ENCODE measurements at places on chromosomes 16 and 17.

- DNase-seq, result no peak
Measured at GRCh38 chr17:6924208-6924607, 71.6 kb upstream of the ALOX12 start.

GRCh38 chr17:6456914-6457687, 12.8 kb downstream of the PIMREG start:
- no peak for DNase-seq

GRCh38 chr16:58699151-58699550, 14.6 kb upstream of the SLC38A7 start:
- no peak for DNase-seq

- no peak for DNase-seq
Measured at GRCh38 chr16:74607310-74607961, 522 bp upstream of the GLG1 start.

DNA sequence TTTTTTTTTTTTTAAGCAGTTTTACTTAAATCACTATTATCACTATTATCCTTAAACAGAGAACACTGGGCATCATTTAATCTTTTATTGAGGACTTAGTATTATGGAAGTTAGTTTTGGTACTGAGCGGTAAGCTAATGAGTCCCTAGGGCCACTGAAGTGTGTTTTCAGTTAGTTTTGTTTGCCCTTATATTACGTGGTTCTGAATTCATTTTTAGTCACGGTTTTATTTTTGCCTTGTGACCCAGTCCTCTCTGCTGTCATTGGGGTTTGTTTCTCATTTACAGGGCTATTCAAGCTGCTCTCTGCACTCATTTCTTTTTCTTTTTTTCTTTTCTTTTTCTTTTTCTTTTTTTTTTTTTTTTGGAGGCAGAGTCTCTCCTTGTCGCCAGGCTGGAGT, 17.3 kb downstream of the RABEP1 start:
- no peak for DNase-seq

GRCh38 chr17:58364270-58364942, 12.4 kb upstream of the SUPT4H1 start:
- no peak for DNase-seq

DNA sequence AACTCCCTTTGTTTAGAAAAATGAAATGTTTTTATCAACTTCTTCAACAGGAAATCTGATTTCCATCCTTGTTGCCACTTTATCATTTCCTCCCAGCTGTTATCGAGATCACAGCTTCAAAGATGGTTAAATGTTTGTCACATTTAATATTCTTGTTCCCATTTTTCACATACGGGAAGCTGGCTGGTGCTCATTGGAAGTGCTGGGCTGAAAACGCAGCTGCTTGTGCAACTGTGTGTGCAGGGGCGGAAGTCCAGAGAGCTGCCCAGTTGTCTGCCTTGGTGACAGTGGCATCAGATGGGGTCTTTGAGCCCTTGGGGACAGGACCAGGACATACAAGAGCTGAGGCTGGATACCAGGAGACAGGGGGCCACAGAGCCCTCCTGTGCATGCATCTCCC, 549.2 kb upstream of the CDH11 start:
- no peak for DNase-seq

DNA sequence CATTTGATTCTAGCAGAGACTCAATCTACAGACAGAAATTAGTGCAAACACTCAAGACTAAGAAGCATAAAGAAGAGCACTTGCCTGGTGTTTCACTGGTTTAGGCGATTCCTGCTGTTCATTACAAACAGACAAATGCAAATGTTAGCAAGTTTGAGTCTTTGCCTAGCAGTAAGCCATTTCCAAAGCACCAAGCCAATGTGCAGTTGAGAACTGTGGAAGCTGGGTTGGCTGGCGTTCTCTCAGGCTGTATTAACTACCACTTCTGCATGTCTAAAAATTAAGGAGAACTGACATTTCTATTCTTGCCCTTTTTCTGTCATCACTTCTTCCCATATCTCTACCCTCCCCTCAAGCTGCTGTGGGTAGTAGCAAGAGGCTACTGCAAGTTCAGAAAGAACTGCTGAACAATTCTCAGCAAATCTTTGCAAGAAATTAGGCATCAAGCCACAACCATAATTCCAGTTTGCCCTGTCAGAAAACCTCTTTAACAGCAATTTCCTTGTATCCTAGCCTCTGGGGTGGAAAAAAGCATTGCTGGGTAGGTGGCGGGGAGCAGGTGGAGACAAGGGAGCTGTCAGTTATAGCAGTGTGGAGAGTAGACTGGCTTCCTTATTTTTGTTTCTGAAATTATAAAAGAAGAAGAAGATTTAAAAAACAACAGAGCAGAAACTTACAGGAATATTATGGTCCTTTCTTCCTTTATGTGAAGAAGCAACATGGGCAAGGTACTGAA, 53.8 kb downstream of the MYH10 start:
- DNase-seq, result no peak

GRCh38 chr17:80877729-80878303, 113.8 kb upstream of the CHMP6 start:
- no peak for DNase-seq

GRCh38 chr16:81878529-81878928, 99.4 kb downstream of the PLCG2 start:
- no peak for DNase-seq

- no peak for DNase-seq
Measured at GRCh38 chr17:67620636-67621035, 97.1 kb upstream of the NOL11 start.

GRCh38 chr17:67594115-67594880, 123.4 kb upstream of the NOL11 start:
- no peak for DNase-seq

DNA sequence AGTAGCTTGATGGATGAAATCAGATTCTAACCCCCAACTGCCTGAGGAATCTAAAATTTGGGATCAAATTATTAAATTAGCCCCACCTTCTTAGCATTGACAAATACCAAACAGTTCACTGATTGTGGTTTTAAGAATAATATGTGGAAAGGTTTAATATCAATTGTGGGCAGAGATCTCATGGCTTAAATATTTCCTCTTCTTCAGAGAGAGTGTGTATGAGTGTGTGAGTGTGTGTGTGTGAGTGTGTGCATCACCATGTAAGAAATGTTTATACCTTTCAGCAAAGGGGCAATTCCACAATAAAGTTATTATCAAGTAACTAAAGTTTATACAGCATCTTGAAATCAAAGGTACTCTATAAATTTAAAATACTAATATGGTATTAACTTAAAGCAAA, 3.2 kb downstream of the SMURF2 start:
- no peak for DNase-seq

GRCh38 chr16:88390735-88391134, 8.0 kb downstream of the ZNF469 start:
- DNase-seq, result no peak

DNA sequence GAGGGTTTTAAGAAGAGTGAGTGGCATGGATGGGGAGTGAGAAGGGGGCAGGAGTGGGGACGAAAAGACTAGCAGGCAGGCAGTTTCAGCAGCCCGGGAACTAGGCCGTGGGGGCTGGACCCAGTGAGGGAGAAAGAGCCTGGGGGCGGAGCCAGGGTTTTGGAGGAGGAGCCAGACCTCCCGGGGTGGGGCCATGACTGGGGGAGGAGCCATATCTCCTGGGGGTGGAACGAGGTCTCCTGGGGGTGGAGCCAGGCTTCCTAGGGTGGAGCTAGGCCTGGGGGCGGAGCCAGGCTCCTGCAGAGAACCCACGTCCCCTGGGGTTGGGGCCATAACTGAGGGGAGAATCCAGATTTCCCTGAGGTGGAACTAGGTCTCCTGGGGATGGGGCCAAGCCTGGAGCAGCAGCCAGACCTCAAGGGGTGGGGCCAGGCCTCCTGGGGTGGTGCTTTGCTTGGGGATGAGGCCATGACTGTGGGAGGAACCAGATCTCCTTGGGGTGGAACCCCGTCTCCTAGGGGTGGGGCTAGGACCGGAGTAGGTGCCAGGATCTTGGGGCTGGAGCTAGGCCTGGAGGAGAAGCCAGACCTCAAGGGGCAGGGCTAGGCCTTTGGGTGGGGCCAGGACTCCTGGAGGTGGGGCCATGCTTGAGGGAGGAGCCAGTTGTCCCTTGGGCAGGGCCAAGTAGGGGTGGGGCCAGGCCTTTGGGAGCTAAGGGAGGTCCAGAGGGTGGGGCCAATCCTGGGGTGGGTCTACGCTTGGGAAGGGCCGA, 41.7 kb upstream of the JPH3 start:
- peak; percentile 14 for DNase-seq

- no peak for DNase-seq
Measured at GRCh38 chr17:70040336-70040735, 34.7 kb upstream of the KCNJ16 start.

DNA sequence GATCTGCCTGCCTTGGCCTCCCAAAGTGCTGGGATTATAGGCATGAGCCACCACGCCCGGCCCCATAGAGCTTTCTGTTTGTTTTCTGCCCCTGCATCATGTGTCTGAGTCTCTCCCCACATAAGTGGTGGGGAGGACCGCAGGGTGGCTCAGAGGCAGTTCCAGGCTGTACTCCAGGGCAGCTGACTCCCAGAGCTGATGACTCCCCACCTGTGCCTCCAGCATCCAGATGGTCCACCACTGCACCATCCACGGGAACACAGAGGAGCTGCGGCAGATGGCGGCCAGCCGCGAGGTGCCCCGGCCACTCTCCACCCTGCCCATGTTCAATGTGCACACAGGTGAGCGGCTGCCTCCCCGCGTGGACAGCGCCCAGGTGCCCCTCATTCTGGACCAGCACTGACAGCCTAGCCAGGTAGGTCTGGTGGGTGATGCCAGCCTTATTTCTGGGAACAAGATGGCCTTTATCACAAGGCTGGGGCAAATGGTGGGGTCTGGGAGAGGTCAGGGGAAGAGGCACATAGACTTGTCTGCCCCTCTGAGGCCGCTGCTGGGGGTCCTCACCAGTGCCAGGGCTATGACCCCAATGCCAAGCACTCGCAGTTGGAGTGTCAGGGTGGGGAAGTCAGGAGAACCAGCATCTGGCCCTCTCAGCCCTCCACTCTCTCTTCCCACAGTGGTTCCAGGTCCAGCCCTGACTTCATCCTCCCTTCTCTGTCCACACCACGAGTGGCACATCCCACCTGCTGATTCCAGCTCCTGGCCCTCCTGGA, 9.4 kb downstream of the SGCA start:
- no peak for DNase-seq

- DNase-seq, result no peak
Measured at GRCh38 chr17:43013296-43013695, 6.7 kb downstream of the IFI35 start.

DNA sequence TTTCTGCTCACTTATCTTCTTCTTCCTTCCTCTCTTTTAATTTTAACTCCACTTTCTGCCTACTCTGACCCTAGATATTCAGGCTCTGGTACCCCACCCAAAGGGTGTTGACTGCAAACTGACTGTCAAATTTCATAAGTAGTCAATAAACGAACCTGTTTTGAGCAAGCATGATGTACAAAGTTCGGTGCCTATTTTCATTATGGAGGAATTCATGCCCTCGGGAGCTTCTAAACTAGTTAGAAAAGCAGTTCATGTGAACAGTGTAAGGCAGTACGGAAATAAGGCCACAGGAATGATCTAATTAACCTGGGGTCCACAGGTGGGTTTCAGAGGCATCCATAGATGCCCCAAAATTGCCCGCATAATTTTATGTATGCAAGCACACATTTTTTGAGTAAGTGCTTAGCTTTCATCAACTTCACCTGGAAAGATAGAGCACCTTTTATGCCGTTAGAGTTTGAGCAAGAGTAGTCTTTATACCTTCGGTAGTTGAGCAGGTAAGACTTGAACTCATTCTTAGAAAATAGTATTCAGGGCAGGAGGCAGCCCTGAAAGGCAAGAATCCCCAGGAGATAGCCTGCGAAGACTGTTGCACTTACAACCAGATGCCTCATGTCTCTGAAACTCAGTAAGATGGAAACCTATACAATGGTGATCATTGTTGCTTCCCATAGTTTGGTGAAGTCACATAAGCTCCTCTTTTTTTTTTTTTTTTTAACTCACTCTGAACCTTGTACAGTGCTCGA, 36.6 kb upstream of the TBX2 start:
- no peak for DNase-seq

- no peak for DNase-seq
Measured at GRCh38 chr16:17367923-17368322, 102.8 kb downstream of the XYLT1 start.

DNA sequence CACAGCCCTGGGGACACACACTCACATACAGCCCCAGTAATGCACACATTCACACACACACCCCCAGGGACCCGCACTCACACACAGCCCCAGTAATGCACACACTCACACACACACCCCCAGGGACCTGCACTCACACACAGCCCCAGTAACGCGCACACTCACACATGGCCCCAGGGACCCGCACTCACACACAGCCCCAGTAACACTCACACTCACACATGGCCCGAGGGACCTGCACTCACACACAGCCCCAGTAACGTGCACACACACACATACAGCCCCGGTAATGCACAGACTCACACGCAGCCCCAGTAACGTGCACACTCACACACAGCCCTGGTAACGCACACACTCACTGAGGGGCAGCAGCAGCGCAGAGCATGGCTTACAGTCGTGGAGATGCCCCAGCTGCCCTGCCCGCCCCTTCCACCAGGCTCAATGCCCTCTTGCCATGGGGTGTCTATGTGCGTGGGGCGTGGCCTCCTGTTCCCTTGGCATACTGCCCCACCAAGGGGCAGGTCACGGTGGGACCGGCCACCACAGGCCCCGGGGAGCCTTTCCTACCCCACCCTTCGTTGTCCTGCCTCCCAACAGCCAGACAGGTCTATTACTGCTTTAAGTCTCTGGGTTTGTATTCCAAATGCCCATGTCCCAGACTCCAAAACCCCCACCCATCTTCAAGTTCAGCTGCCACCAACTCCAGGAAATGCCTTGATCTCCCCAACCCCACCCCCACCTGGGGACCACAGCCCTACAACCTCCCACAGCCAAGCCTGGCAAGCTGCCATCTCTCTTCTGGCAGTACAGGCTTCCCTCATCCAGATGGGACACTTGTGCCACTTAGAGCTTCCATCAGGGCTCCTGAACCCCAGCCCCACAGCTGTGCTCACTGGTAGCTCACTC, 2.7 kb downstream of the CCDC102A start:
- DNase-seq, result no peak

- DNase-seq, result no peak
Measured at GRCh38 chr17:65855675-65856074, 294.2 kb upstream of the AXIN2 start.

GRCh38 chr17:29140051-29140621, 40.1 kb downstream of the MYO18A start:
- DNase-seq, result no peak

DNA sequence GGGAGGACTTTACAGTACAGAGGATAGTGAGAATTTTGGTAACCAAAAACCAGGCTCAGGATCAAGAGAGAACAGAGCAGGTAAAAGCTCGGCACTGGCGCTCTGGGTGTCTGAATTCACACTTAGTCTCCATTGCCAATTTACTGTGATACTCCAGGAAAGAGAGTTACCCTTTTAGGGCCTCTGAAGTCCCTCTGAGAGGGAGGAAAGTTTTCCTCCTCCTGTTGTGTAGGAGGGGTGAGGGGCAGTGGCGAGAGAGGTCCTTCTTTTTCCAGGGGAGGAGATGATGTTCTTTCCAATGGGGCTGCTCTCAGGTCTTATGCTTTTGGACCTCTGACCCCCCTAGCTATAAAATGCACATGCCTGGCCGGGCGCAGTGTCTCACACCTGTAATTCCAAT, 5.4 kb upstream of the TNS4 start:
- DNase-seq, result no peak

GRCh38 chr17:27575912-27576252, 55.1 kb upstream of the LGALS9 start:
- DNase-seq, result no peak
